ENCODE measurements at places on chromosomes 7 and 10.

GRCh38 chr10:84214046-84214572, 11.2 kb downstream of the LRIT2 start:
- DNase-seq, result no peak

- peak; percentile 1 for DNase-seq
Measured at GRCh38 chr7:70679661-70680060, 452.3 kb upstream of the GALNT17 start.

DNA sequence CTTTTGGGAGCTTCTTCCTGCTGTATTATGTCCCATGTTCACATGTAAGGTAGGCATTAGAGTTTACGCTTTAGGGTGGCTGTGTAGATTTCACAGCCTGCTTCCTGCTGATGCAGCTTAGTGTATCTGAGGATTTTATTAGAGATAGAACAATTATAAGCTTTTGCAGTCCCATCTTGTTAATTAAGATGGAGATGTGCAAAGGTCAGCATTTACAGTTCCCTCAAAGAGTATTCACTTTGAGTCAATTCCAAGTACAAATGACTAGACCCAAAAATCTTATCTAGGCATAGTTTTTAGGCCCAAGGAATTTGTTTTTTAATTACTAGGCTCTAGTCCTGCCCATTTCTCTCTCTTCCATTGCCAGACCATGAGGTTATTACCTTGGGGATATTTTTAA, 239.9 kb upstream of the PHF14 start:
- DNase-seq, result no peak

DNA sequence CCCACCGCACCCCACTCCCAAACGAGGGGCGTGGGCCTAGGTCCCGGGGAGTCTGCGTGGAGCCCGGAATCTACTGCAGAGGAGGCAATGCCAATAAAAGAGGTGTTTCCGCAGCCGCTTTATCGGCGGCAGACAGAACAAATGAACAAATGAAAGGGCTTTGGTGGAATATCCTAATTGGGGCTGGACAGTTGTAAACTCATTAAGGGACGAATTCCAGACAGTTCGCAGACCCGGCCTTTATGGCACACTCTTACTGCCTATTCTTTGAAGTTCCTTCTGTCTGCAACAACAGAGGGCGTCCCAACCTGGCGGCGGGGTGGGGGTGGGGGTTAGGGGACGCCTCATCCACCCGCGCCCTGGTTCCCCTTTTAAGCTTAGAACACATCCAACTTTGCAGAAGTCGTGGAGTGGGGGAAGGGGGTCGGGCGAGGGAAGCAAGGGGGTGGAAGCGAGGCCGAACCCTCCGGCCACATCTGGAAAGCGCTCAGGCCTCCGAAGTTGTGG, 4.1 kb downstream of the HOXA9 start:
- peak; percentile 59 for DNase-seq

DNA sequence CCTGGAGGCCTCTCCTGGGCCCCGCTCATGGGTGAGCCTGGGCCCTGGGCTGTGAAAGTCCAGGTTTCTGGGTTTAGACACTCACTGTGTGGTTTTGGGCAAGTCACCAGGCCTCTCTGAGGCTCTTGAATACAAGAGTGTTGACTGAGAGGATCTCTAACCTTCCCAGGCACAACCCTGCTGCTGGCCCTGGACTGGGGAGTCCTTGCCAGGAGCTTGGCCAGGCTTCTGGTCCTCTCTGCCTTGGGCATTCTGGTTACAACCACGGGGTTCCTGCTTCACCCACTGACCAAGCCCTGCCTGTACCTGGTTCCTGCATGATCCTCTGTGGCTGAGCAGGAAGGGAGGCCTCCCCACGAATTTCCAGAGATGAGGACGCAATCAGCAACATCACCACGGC, 63.6 kb upstream of the COL13A1 start:
- DNase-seq, result no peak

GRCh38 chr10:117421985-117422384, 46.7 kb upstream of the PDZD8 start:
- DNase-seq, result no peak

- DNase-seq, result no peak
Measured at GRCh38 chr10:44731283-44731682, 179.9 kb upstream of the TMEM72 start.

DNA sequence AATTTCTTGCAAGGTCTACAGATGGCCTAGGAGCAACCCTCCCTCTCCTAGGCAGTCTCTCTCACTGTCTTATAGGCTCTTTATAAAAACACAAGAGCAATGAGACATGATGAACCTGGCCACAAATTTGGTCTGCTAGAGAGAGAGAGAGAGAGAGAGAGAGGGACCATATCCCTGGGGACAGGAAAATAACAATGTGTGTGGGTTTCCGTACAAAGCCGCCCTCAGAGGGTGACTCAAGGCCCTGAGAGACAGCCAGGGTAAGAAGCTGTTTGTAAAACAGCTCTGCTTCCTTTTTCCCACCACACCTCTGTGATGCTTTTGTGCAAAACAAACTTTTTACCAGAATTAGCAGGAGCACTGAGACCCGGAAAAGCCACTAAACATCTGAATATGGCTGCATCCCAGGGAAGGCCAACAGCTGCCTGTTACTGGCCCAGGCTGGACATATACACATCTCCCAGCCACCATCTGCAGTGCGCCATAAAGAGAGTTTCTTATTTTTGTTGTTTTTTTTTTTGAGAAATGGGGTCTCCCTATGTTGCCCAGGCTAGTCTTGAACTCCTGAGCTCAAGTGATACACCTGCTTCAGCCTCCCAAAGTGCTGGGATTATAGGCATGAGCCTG, 18.4 kb downstream of the GIMAP5 start:
- peak; percentile 71 for DNase-seq

GRCh38 chr10:70981171-70981836, 92.9 kb upstream of the PCBD1 start:
- DNase-seq, result no peak

DNA sequence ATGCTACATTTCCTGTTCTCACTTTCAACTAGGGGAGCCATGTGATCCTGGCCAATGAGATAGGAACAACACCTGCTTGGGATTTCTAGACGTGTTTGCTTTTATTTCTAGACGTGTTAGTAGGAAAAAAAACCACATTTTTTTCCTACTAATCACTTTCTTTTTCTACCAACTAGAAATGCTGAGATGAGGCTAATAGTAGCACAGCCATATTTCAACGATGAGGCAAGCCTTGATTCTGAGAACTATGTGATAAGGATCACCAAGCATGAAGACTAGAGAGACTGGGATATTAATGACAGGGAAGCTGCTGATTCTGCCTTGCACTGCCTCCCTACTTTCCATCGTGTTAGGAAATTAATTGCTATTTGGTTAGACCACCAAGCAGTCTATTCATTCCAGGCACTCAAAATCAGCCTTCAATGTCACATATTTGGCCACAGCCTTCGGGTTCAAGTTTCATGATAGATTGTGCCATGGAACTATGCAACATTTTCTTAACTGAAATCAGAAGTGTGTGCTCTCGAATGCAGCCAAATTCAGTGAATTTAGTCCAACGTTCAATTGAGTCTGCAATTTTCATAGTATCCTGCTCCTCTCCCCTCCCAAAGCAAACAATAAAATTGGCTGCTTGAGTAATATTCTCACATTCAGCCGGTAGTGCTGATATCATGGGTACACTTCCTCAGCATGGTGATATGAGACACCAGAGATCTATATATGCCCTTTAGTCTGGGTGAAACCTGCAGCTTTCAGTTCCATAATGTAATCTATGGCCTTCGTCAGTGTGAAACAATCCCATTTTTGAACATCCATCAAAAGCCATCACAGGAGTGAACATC, 98.1 kb downstream of the GPR37 start:
- DNase-seq, result no peak

DNA sequence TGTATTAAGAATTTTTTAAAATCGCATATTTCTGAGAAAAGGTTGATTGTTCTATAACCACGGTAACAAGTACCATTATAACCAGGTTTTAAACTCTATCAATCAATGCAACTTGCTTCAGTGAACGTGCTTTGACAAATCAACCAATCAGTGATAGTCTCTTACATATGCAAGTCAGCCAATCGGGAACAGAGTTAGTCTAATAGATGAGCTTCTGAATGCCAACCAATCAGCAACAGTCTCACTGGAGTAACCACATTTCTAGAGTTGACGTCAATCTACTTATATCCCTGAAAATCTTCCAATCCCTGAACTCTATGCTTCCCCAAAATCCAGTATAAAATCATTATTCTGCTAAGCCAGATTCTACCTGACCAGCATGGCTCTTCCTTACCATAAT, 44.7 kb upstream of the TRUB1 start:
- no peak for DNase-seq
